ENCODE measurements at places on chromosomes 4 and X.

GRCh38 chrX:114611018-114611619 is 27.2 kb downstream of the HTR2C start:
- DNase-seq: no peak

DNA sequence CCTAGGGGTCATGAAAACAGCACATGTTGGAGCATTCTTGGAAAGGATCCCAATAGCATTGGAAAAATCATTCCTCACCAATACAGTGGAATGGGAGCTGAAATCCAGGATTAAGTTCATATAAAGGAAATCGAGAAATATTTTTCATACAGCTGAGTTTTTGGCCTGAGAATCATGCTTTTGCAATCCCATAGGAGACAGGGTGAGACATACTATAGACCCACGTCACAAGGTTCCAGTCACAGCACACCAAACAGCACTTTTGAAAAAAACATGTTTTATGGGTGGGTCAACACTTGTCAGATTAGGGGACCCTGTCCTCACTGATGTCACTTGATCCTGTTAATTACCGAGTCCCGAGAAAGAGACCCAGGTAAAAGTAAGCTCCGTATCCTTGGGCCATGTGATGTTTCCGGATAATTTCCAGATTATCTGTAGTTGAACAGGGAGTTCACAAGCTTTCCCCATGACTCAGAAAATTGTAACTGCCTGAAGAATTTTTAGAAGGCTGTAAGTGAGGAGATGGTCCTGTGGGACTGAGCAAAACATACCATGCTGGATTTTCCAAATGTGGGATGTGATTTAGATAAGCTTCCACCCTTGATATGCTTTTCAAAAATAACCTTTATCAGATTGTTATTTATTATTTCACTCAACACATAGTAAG is 80.9 kb upstream of the TLR3 start:
- no peak for DNase-seq

DNA sequence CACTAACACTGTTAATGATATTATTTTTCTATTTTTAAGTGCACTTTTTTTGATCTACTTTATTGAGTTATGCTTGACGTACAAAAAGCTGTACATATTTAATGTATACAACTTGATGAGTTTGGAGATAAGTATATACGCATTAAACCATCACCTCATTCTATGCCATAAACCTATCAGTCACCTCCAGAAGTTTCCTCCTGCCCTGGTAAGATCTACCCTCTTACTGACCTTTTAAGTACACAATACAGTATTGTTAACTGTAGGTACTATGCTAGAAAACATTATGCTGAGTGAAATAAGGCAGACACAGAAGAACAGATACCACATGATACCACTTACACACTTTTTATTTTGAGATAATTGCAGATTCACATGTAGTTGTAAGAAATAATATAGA is 36.9 kb downstream of the INTS6L start:
- no peak for DNase-seq

DNA sequence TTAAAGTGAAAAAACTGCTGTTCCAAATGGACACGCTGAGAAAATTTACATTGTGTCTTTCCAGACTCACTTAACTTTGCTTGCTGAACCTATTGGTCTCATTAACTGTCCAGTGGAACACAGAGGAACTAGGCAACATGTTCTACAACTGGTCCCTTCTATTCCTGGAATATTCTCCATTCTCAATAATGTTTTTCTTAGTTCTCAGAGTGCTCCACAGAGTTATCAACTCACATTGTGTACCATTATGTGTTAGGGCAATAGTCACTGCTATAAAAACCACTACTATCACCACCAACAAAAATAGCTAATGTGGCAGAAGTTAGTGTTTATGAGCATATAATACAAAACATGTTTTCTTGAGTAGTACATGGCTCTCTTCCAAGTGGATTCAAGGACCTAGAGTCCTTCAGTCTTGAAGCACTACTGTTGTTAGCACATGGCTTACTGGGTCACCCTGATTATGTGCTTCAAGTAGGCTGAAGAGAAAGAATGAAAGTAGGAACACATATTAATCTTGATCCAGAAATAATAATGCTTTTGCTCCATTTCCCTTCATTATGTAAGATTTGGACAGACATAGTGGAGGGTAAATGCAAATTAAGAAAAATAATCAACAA is 865.3 kb upstream of the HS3ST1 start:
- no peak for DNase-seq

DNA sequence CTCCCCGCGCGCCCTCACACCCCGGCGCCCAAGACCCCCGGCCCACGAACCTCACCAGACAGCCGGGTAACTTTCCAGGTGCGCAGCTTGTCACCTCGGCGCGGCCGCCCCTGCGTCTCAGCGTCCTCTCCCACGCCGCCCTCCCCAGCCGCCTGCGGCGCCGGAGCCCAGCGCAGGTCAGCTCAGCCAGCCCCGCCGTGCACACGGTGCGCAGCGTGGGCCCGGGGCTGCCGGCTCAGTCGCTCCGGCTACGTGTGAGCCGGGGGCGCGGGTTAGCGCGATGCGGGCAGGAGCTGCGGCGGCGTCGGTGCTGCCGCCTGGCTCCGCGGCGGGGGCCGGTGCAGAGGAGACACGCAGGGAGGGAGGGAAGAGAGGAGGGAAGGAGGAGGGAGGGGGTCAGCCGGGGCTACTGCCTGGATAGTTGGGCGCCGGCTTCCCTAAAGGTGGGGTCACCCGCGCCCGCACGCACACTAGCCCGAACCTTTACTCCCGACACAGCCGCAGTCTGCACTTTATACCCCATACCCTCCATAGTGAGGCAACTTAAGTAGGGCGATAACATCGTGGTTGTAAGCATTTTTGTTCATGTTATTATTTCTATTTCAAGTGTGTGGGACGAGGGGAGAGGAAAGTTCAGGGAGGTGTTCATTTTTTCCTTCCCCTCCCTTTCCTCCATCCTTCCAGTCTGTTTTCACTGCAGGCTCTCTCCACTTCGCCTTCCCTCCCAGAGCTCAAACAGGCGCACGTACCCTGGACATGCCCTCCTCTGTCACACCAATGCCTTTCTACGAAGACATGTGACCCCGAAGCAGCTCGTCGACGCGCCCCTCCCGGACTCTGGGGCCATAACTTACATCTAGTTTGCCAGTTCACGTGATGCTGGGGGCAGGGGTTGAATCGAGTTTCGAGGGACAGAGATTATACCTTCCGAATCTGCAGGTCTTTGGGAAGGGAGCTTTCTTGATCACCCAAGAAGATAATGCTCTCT is at the start of gene PRKG2:
TSS of gene PRKG2 (minus strand) at position 342 of the 988 bp plus-strand sequence. CDS start 10,175 bp downstream, outside the sequence.
- no peak for DNase-seq

Data from NCI-H187 (cell line).